Stimulated activated CD8-positive, alpha-beta memory T cell treated with anti-CD3 and anti-CD28 coated beads, Interleukin-2, amount 100 ng/mL, for 48 hours (primary cell): ENCODE measurements at places on chromosomes 1 and 21.
A peak's percentile ranks its signal among the peaks of the same experiment; 100 is the strongest.

DNA sequence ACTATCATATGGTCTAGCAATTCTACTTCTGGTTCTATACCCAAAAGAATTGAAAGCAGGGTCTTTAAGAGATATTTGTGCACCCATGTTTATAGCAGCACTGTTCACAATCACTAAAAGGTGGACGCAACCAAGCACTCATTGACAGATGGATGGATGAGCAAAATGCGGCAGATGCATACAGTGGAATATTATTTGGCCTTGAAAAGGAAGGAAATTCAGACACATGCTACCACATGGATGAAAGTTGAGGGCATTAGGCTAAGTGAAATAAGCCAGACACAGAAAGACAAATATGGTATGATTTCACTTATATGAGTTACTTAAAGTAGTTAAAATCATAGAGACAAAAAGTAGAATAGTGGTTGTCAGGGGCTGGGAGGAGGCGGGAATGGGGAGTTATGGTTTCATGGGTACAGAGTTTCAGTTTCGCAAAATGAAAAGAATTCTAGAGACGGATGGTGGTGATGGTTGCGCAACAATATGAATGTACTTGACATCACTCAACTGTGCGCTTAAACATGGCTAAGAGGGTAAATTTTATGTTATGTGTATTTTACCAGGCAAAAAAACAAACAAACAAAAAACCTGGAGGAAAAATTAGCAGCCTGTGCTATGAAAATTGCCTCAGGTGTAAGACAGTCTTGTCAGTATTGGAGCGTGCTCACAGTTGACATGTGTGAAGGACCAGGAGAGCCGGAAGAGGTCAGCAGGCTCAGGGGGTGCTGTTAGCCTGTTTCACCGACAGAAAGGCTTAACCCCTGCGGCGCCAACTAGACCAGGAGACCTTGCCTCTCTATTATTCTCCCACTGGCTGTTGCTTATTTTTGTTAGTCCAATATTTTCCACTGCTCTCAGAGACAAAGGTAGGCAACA is 26.5 kb downstream of the CD247 start:
- no peak for DNase-seq

GRCh38 chr1:234624724-234625117 is 14.7 kb upstream of the IRF2BP2 start:
- DNase-seq: no peak

DNA sequence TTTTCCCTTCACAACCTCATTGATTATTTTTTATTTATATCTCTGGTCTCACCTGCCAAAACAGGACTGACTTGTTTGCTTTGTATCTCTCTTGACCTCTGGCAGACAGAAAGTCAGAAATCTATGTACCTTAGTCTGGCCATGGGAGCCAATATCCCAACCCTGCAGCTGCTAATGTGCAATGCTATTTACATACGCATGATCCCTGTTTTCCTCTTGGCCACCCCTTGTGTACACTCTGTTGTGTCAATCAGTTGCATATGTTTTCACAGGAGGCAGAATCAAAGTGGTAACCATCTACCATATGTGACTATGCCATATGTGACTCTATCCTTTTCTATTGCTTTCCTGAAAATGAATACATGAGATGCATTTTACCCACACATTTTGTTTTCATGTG is 688.8 kb downstream of the PLA2G4A start:
- DNase-seq: no peak

- no peak for DNase-seq
These were observed 53.1 kb upstream of the CD55 start for GRCh38 chr1:207268337-207268736.

GRCh38 chr1:206814716-206815341 is 42.5 kb upstream of the IL10 start:
- no peak for DNase-seq

DNA sequence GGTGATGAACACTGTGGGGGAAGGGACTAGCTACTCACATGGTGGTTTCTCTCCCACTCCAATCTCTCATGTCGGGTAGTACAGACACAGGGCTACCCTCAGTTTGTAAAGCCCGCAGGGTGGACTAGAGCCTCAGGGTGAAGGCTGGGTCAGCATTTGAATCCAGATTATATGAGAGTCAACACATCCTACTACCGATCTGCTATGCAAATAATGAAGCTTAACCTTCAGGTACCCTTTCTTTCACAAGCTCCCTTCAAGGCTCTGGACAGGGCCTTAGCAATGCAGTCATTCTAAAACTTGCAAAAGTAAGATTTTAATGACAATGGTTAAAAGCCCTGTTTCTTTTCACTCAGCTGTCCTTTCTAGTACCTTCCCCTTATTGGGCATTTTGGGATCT is 5.5 kb upstream of the ZBED6 start:
- DNase-seq: no peak

GRCh38 chr1:233667741-233668140 is 53.8 kb downstream of the KCNK1 start:
- DNase-seq: no peak

DNA sequence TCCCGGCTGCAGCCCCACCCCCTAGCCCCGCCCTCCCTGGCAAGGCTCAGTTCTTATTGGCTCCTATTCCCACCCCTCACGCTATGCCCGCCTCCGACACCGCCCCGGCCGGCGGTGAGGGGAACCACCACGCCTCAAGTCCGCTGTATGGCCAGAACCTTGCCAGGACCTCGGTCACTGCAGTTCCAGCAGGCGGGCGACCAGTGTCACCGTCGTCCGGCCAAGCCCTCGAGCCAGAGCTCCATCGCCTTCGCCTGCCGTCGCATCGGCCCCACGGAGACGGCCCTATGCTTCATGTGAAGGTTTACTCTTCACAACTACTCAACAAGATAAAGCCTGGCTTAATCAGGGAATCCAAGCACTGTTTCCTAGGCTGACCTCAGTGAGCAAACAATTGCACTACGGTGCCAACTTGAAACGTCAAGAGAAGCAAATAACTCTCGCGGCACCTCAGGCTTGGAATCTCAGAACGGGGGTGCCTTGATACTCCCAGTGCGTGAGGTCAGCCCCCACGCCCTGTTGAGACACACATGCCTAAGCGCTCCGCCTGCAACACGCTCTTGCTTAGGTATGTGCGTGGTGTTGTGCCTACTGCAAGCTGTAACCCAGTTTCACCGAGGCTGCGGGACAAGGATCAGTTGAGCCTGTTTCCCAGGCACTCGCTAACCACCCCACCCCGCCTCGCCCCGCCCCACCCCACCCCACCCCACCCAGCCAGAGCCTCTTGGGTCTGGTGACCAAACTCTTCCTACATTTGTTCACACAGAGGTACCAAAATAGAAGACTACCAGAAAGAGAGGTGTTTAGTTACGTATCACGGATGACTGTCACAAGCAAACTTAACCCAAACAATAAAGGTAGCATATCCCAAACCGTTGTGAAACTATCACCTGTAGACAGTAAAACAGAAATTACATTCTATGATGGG is 498 bp upstream of the DENND2C start:
- DNase-seq: peak; percentile 87

DNA sequence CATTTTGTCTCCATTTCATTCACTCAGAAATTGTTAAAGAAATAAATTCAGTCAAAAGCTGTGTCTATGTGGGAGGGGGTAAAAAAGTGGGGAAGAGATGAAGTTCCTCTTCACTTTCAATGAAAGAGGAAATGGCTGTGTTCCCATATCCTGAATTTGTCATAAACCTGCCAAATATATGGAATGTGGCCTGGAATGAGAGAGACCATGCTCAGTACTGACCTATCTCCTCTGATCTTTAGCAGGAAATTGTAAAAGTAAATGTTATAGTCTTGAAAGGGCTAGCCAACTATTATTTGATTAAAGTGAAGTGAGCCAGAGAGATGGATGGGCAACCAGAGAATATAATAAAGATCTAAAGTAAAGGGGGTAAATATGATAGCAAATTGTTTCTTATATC is 130.3 kb upstream of the C21orf91 start:
- DNase-seq: no peak

DNA sequence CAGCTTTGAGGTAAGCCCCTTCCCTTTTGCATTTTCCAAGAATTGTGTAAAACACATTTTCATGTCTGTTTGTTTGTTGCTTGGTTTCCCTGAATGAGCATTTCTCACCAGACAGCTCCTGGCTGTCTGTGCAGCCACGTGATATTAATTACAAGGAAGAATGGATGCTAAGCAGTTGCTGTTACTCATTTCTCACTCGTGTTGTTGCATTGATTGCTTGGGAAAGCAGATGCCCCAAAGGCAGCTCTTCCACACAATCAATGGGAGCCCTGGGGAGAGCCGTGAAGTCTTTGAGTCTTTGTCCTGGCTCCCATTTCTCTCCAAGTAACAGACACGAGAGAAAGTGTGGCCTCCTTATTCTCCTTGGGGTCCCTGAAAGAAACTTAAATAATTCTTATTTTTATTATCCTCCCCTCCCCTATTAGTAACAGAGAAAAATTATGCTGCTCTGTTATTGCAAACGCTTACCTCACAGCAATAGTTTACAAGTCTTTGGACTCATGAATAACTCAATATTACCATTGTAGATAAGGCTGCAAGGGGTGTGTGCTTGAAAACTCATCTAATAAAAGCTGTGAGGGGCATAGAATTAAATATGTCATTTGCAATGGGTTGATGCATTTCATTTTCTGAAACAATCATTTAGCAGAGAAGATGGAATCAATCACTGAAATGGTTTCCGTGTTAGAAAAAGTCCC is 127.7 kb upstream of the CAMK1G start:
- DNase-seq: no peak

- DNase-seq: no peak
These were observed 13.4 kb downstream of the KIF21B start for GRCh38 chr1:201009962-201010645.
